ENCODE measurements at places on chromosomes 6 and 20.

DNA sequence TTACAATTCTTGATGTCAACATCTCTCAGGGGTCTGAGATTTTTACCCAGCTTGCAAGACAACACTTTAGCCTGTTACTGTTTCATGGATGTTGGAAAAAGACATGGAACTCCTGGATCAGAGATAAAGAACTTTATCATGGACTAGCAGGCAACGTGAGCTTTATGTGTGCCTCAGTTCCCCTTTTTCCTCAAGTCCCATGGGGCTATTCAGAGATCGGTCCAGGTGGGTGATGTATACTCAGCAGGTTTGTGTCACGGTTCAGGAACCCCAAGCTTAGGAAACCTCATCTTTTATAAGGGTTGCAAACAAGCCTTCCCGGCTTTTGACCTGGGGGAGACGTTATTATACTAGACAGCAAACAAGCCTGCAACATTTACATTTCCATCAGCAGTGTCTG lies 15.0 kb downstream of the AFG1L start:
- DNase-seq = no peak

- no peak for DNase-seq
These were observed 495.0 kb upstream of the NRSN1 start for GRCh38 chr6:23630726-23631635.

DNA sequence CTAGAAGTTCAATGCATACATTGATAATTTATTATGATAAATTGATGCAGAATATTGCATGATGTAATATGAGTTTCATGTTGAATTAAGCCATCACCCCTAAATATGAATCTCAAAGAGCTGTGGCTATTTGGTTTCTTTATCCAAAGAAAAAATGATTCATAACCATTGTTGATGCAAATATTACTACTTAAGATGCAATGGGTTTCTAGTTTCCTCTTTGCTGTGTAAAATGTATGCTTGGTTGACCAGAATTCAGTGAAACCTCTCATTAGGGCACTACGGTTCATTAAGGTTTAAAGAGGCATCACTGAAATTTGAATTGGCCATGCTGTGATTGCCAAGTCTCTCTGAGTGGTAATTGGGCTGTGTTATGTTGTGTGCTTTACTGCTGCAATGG lies 492.5 kb upstream of the FLRT3 start:
- DNase-seq = no peak

DNA sequence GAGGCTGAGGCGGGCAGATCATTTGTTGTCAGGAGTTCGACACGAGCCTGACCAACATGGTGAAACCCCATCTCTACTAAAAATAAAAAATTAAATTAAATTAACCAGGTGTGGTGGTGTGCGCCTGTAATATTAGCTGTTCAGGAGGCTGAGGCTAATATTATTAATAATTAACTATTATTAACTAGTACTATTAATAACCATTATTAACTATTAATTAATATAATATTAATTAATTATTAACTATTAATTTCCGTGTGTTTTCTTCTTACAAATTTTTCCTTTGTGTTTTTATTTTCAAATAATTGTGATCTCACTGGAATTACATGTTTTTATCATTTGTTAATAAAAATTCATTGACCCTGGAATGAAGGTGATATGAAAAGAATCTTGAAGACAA lies 557.4 kb upstream of the ADGRB3 start:
- no peak for DNase-seq

DNA sequence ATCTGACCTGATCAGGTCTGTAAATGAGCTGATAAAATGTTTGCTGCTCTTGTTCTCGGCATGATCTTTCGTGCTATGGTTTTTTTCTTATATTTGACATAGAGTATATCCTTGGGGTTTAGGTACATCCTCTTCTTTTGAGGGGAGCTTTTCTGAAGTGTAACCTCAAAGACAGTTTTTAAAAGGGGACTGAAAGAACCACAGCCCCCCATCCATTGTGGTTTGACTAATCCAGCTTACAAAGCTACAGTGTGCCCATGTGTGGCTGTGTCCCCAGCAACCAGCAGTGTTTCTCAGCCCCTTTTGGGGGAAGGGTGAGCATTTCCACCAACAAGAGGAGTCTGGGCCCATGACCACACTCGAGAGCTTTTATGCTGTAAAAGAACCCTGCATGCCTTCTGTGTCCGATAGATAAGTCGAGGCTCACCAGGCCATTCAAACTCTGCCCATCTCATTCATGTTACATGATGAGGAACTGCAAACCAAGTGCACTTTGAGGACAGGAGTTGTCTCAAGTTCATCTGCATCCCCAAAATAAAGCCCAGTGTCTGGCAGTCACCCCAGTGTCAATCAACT lies 266.0 kb downstream of the SLC24A3 start:
- no peak for DNase-seq

GRCh38 chr6:24798740-24799540 lies at the start of gene ARMH2:
Gene ARMH2 (minus strand): TSS chr6:24798917. CDS start chr6:24798857, 60 bp downstream.
- DNase-seq = peak; percentile 31

DNA sequence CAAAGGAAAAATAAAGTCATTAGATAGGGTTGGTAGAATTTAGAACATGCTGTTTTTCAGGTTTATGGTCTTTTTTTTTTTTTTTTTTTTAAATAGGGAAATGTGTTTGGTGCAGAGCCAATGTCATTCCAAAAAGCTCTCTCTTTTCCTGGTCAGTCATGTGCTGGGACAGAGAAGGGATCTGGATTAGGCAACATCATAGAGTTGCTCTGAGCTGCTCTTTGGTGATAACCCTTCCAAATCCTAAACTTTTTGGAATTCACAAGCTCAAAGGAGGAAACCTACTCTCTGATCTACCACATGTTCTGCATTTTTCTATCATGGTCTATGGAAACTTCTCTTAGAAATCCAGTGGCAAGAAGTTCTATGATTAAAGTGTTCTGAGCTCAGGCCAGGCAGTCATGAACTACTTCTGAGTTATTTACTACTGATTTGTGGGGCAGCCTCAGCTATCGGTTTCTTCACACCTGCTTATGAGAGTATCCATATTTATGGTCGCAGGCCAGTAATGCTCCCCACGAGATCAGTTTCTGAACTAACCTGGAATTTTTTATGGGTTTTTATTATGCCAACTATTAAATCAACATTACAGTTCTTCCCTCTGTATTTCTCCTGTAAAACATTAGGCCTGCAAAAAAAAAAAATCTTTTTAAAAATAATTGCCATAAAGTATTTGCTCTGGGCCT lies 4.8 kb downstream of the EDN1 start:
- no peak for DNase-seq

- no peak for DNase-seq
These were observed 44.9 kb upstream of the BCAS1 start for GRCh38 chr20:54115172-54115854.

DNA sequence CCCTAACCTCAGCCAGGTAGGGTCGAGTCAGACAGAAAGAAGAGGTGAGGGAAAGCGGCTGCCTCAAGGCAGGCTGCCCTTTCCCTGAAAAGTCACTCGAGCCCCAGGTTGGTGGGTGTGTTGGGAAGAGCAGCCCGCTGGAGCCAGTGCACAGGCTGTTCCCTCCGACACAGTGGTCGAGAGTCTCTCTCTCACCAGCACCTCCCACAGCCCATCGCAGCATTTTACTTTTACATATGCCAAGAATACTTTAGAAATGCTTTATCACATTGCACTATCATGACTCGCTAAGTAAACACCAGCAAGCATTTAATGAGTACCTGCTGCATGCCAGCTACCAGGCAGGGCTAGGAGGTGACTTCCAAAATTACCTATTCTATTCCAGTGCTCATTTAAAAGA lies 1.7 kb downstream of the PRPH2 start:
- DNase-seq = no peak

GRCh38 chr20:34472246-34472925 lies 43.8 kb upstream of the DYNLRB1 start:
- no peak for DNase-seq

DNA sequence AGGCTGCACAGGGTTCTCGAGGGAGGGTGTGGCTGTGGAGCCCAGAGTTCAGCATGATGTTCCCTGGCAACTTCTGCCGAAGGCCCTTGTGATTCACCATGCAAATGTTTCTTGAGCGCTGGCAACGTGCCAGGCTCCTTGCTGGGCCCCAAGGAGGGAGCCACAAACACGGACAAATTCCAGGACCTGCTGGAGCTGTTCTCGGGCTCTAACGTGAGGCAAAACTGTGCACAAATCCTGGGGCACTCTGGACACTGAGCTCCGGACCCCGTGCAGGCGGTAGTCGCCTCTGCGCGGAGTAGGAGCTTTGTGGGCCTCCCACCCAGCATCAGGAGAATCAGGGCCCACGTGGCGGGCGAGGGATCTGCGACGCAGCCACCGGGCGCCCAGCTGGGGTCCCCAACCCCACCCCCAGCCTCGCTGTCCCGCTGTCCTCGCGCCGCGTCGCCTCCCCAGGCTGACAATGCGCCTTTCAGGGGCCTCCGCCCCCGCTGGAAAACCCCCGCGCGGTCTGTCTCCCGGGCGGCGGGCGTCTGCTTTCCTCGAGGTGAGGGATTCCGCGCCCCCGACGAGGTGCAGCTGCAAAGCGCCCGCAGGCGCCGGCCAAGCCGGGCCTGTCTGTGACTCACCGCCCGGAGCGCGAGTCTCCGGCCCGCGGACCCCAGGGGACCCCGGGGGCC lies 31.7 kb upstream of the SCUBE3 start:
- DNase-seq = no peak

DNA sequence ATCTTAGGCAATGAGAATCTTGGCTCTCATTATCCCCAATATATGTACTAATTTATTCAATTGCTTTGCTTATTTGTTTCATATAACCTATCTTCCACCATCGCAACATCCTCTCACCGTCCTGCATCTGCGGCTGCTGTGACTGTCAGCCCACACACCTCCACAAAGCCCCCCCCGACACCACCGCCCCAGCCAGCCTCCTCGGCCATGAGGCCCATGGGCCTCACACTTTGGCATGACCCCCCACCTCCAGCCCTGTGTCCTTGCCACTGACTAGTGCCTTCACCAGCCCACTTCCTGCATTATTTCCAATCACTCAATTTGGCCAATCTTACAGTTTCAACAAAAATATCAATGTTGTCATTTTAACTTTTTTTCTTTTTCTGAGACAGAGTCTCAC lies 60.7 kb upstream of the TOX2 start:
- no peak for DNase-seq

- DNase-seq = no peak
These were observed 9.8 kb downstream of the VEGFA start for GRCh38 chr6:43779852-43780236.

- no peak for DNase-seq
These were observed 67.7 kb upstream of the NOTCH4 start for GRCh38 chr6:32291543-32291942.

GRCh38 chr6:15888798-15889772 lies 226.3 kb upstream of the DTNBP1 start:
- no peak for DNase-seq

GRCh38 chr6:85364344-85364743 lies 85.5 kb upstream of the NT5E start:
- DNase-seq = no peak

DNA sequence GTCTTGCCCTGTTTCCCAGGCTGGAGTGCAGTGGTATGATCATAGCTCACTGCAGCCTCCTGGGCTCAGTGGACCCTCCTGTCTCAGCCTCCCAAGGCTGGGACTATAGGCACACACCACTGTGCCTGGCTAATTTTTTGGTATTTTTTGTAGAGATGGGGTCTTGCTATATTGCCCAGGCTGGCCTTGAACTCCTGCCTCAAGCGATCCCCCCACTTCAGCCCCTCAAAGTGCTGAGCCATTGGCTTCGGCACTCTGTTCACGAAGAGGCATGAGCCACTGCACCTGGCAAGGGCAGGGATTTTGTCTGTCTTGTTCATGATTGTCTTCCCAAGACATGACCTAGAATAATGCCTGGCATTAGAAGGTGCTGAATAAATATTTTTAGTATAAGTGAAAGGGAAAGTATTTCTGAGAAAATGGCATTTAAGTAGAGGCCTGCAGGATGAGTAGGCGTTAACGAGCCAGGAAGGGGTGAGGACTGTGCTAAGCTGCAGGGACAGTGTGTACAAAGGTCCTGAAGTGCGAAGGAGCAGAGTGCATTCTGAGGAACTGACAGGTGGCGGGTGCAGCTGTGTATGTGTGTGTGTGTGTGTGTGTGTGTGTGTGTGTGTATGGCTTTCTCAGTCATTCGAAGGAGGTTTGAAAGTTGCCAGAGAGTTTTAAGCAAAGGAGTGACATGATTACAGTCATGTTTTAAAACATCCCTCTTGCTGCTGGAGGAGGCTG lies 43.0 kb downstream of the VEGFA start:
- no peak for DNase-seq

GRCh38 chr6:10528158-10528981 lies 7.2 kb downstream of the GCNT2 start:
- no peak for DNase-seq

- no peak for DNase-seq
These were observed 37.5 kb downstream of the NOX3 start for GRCh38 chr6:155418017-155418761.

- no peak for DNase-seq
These were observed 4.3 kb downstream of the EEF1A2 start for GRCh38 chr20:63494420-63495166.

- no peak for DNase-seq
These were observed 141.5 kb upstream of the TOP1 start for GRCh38 chr20:40887105-40887504.

DNA sequence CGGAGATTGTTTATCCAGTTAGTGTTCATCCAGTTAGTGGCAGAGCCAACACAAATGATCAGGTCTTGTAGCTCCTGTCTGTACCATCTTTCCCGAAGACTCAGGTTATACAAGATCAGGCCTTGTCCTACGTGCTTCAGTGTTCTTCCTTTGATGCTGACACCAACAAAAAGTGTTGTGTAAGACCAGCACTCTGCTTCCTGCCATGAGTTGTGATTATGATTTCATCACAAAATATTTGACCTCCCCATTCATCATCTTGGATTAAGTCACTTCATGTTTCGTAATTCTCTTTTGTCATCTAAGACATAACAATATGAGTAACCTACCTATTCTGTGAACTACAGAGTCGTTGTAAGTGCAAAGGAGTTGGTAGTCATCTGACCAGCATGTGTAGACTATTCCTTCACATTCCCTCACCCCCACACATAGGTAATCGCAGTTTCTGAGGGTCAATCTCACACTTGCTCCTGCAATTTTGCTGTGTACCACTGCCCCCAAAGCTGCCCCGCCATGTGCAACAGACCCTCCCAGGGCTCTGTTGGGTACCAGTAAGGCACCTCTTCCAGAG lies 135.6 kb upstream of the SLC22A23 start:
- DNase-seq = no peak

DNA sequence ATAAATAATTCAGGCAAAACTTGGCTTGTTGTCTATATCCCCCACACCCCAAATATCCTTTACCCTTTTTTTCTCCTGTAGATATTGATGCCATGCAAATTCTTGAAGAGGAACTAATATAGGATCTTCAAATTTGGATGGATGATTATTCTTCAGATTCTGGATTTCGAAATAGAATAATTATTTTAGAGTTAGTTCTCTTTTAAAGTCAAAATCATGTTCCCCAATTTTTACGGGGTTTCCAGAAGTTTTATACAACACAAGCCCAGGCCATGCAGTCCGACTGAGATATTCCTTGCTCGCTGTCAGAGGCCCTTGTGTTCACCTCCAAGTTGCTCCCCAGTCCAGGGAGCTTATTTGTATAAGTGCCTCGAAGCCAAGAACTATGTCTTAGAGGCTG lies 4.4 kb downstream of the PPIL6 start:
- no peak for DNase-seq

GRCh38 chr20:37534401-37535157 lies 6.9 kb upstream of the BLCAP start:
- DNase-seq = peak; percentile 81

- DNase-seq = no peak
These were observed 111.2 kb downstream of the KCNQ5 start for GRCh38 chr6:72733045-72733444.

Data from putamen (tissue), 1 donor.